ENCODE measurements at places on chromosomes 2 and 18.

DNA sequence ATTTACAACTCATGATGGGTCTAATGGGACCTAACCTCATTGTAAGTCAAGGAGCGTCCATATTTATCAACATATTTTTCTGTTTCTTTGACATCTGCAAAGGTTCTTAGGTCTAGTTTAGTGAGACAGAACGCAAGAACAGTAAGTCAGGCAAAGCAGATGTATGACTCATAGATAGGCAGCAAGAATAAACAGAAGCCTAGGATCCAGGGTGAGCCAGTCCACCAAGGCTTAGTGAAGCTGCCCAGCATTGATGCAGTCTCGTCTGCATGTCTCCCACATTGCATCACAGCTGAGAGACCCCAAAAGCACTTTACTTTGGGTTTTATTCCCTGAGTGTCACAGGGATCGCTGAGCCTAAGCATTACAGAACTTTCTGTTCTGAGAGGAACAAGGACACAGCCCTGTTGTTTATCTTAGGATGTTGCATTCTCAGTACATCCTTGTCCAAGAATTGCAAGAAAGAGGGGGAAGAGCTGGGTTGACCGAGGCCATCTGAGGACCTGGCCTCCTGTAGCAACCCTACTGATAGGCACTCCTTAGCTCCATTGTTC lies 29.6 kb upstream of the TMEM177 start:
- DNase-seq = no peak

DNA sequence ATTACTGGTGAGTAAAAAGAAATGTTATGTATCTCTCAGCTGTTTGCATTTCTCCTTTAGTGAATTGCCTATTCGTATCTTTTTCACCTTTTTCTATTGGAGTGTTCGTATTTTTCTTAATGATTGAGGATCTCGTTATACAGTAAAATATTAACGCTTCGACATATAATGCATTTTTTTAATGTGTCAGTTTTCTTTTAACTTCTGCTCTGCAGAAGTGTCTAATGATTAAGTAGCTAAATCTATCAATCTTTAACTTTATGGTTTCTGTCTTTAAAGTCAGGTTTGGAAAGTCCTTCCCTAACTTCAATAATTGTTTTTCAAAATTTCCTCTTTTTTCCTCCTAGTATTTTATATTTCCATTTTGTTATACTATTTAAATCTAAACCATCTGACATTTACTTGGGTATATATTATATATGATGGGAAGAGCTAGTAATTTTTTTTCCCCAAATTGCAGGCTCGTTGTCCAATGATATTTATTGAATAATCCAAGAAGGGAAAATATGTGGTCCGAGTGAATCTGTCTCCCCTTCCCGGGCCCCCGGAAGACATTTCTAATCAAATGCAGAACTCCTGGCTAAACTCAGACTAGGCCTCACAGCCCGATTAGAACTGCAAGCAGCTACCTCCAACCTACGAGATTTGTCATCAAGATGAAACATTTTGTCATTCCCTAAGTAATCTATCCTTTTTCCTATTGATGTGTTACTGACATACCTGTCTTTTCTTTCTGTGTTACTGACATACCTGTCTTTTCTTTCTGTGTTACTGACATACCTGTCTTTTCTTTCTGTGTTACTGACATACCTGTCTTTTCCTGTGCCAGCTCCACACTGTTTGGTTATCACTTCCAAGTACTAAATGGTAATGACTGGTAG lies 17.2 kb downstream of the PCBP1 start:
- no peak for DNase-seq

DNA sequence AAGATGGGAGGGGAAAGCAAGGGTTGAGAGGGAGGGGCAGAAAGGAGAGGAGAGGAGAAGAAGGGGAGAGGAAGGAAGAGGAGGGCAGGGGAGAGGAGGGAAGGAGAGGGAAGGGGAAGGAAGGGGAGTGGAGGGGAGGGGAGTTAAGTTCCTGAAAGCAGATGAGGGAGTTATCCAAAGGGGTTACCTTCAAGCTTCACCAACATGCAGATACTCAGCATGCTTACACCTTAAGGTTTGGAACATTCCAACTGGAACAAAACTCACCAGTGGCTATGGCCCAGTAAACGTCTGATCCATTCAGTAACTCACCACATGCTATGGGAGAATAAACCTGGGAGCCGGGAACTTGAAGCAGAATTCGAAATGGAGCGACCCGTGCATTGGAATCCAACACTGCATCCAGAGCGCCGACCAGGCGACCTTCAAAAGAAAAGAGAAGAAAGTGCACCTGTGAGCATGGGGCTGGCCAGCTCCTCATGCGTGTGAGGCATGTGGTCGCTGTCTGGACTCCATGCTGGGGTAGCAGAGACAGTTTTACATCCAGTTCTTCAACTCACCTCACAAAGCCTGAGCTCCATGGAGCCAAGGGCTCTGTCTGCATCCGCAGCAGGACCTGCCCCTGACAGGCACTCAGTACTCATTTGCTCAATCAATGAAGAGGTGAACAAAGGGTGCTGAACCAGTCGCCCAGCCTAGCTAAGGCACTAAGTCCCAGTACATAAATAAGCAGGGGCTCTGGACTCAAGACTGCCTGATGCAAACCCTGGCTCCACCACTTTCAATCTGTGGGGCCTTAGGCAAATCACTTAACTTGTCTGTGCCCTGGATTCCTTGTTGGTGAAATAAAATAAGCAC lies 61.0 kb downstream of the TBC1D8 start:
- no peak for DNase-seq

- no peak for DNase-seq
Measured at GRCh38 chr2:117519721-117520120, 294.8 kb upstream of the DDX18 start.

DNA sequence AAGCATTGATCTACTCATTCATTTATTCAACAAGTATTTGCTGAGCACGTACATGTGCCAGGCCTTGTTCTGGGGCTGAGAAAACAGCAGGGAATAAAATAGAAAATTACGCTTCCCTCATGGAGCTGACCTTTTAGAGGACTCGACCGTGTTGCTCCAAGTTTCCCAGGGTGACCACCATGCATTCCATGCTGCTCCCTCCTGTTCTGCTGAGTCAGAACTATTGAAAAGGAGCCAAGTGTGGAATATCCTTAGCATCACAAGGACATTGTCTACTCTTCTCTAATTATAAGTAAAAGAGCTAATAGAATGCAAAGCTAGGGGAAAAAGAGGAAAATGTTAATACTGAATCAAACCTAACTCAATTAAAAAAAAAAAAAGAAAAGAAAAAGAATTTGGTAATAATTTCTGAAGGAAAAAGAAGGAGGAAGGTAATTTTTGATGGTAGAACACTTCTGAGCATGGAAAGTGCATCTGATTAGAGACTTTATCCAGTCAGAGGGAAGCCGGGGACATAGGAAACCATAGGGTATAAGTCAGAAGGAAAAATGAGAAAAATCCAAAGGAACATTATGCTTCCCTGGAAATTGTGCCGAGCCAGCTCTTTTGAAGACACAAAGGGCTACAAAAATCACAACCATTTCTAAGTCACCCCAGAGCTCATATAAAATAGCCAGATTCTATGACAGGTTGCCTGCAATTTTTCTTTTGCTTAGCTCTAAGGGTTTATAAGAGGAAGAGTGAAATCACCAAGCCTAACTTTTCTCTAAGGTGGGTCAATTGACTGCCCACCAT lies 339.4 kb downstream of the RND3 start:
- DNase-seq = no peak

- DNase-seq = no peak
Measured at GRCh38 chr18:35289293-35289692, 736 bp downstream of the ZSCAN30 start.

DNA sequence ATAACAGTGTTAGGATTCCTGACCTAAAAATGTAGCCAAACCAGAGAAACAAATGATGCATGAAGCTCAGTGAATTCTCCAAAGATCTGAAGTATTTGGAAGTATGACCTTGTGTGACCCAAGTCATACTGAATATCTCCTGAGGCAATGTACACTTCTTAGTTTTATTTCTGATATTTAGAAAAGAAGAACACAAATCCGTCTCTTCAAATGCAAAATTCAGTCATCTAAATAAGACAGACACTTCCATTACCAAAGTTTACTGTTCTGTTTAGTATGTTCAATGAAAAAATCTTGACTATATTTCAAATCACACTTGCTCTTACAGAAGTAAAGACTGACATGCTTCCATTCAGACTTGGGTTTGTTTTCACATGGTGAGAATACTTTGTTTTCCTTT lies 495.7 kb downstream of the RIT2 start:
- DNase-seq = no peak

- no peak for DNase-seq
Measured at GRCh38 chr2:210676067-210676466, 119.7 kb downstream of the CPS1 start.

- no peak for DNase-seq
Measured at GRCh38 chr2:43481927-43482542, 113.8 kb downstream of the THADA start.

- no peak for DNase-seq
Measured at GRCh38 chr2:71528131-71528591, 74.8 kb downstream of the DYSF start.
